ENCODE measurements at places on chromosomes 16 and 17.

DNA sequence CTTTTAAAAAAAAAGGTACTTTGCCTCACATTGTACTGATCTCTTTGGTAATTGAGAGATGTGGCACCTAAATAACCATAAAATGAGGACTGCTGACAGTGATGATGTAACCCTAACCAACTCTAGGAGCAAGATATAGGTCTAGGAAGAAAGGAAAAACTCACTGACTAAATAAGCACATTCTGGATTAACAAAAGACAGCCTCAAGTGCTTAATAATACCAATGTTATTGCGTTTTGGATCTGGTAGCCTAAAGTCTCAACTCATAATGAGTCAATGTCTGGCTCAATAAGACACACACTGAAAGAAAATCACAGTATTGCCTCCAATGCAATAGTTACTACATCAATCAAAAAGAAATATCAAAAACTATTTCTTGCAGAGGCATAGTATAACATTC is 3.0 kb downstream of the ERN1 start:
- no peak for DNase-seq

GRCh38 chr17:29514792-29515191 is 52.0 kb downstream of the ABHD15 start:
- DNase-seq, result no peak

DNA sequence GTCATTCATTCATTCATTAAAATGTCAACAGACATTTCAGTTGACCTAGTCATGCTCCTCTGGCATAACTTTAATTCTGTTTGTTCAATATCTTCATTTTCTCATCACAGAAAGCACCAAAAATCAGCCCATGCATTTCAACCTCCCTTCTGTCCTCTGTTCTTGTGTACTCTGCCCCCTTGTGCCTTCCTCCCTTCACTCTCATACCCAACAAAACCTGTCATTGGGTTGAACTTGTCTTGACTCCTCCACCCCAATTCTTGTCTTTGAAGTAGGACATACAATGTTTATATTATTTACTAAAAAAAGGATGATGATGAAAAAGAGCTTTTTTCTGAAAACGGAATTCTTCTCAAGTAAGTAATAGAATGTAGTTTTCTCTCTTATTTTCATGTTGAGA is 43.8 kb downstream of the COX10 start:
- no peak for DNase-seq

DNA sequence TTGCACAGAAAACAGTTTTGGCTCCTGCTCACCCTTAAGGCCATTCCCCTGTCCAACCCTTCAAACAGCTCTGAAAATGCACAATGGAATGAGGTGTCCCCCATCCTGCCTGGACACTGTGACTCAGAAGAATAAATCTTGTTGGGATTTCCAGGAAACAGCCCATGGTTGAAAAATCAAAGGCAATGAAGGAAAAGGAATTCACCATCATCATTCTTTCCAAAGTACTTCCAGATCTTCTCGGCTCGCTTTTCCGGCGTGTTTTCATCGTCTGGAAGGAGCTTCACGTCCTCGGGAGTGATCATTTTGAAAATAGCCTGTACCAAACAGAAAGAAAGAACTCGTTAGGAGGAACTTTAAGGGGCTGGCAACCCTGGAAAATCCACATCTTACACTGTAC is 4.3 kb downstream of the RCVRN start:
- no peak for DNase-seq

- DNase-seq, result no peak
Observed at GRCh38 chr16:7315813-7316212, 16.8 kb upstream of the RBFOX1 start.

- no peak for DNase-seq
Observed at GRCh38 chr17:13355054-13355453, 246.7 kb downstream of the HS3ST3A1 start.

DNA sequence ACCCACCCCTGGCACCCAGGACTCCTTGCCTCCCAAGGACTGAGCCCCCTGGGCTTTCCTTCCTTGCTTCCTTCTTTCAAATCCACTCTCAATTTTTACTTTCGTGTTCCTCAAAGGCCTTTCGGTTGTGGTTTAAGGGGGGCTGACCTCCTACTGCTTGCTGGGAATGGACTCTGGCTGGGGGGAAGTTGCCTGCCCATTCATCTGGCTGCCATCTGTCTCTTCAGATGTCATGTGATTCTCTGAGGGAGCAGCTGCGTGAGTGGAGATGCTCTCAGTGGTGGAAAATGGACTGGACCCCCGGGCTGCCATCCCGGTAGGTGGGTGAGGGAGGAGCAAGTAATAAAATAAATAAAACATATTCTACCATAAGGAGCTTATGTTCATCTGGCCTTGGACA is 93.8 kb upstream of the RPRML start:
- no peak for DNase-seq

DNA sequence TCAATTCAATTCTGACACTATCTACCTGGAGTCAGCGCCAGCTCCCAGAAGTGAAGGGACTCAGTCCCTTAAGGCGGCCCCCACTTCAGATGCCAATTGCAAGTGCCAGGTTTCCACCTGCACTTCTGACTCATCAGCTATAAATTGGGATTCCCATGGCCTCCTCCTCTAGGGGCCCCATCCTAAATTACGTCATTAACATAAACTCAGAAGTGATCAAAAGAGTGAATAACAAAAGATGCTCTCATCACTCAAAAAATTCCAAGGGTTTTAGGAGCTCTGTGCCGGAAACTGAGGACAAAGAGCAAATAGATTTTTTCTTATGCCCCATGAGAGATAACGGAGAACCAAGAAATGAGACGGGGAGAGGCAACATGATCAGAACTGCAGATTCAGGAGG is 148.6 kb upstream of the IRX6 start:
- no peak for DNase-seq
